ENCODE measurements at places on chromosomes 1 and 21.

DNA sequence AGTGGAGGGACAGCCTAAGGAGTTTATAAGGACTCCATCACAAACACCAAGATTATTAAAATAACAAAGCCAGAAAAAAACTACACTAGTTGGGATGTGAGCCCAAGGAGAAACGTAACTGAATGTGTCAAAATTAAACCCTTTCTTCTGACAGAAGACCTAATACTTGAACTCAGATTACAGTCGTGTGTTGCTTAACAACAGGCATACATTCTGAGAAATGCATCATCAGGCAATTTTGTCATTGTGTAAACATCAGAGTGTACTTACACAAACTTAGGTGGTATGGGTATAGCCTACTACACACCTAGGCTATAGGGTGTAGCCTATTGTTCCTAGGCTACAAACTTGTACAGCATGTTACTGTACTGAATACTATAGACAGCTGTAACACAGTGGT, 23.4 kb downstream of the DSTYK start:
- H3K36me3 ChIP-seq, result no peaks in the 10 kb centered on the region
- no peak overlapping the region for H3K4me3 ChIP-seq
- no peak overlapping the region for H3K27ac ChIP-seq
- peaks cover 2% of the 10 kb centered on the region for H3K27me3 ChIP-seq

GRCh38 chr1:246293366-246294121, 213.5 kb downstream of the SMYD3 start:
- H3K36me3 ChIP-seq, result no peaks in the 10 kb centered on the region

DNA sequence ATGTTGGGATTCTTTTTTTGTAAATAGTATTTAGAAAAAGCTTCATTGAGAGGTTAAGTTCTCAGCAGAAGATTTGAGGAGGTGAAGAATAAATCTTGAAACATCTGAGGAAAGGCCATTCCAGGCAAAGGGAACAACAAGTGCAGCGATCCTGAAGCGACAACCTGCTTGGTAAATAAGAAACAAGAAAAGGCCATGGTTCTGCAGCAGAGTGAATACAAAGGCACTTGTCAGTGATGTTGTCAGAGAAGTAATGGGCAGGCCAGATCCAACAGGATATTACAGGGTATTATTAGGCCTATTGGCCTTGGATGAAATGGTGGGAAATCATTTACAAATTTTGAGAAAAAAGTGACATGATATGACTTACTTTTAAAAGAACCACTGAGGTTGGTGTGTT, 960.0 kb downstream of the PLA2G4A start:
- H3K4me1 ChIP-seq, result no peaks in the 10 kb centered on the region
- H3K36me3 ChIP-seq, result no peaks in the 10 kb centered on the region
- no peaks in the 10 kb centered on the region for H3K27me3 ChIP-seq
- no peak overlapping the region for H3K4me3 ChIP-seq
- DNase-seq, result no peak

DNA sequence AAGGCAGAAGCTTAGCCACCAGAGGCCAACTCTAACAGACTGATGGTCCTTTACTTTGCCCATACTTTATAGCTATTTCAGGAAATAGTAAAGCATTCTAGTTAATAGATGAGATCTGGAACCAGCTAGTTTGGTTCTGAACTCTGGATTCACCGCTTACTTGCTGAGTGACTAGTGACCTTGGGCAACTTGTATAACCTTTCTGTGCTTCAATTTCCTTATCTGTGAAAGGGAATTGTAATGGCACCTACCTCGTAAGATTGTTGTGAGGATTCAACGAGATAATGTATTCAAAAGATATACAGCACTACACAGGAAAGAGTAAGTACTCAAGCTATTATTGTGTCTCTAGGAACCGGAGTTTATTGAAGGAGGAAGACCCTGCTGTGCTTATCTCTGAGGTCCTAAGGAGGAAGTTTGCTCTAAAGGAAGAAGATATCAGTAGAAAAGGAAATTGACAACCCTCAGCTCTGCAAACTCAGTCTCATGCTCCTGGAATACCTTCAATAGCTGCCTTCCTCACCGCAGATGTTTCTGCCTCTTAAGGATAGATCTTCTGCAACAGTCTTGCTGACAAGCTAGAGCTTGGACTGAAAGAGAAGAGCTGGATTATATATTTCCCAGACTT, 11.9 kb downstream of the MTFR1L start:
- peaks cover 64% of the 10 kb centered on the region for H3K4me1 ChIP-seq
- H3K4me3 ChIP-seq, result no peak overlapping the region
- H3K36me3 ChIP-seq, result peaks cover 25% of the 10 kb centered on the region
- no peak for DNase-seq
- H3K27ac ChIP-seq, result peak overlapping the region; percentile 37
- H3K27me3 ChIP-seq, result no peaks in the 10 kb centered on the region

DNA sequence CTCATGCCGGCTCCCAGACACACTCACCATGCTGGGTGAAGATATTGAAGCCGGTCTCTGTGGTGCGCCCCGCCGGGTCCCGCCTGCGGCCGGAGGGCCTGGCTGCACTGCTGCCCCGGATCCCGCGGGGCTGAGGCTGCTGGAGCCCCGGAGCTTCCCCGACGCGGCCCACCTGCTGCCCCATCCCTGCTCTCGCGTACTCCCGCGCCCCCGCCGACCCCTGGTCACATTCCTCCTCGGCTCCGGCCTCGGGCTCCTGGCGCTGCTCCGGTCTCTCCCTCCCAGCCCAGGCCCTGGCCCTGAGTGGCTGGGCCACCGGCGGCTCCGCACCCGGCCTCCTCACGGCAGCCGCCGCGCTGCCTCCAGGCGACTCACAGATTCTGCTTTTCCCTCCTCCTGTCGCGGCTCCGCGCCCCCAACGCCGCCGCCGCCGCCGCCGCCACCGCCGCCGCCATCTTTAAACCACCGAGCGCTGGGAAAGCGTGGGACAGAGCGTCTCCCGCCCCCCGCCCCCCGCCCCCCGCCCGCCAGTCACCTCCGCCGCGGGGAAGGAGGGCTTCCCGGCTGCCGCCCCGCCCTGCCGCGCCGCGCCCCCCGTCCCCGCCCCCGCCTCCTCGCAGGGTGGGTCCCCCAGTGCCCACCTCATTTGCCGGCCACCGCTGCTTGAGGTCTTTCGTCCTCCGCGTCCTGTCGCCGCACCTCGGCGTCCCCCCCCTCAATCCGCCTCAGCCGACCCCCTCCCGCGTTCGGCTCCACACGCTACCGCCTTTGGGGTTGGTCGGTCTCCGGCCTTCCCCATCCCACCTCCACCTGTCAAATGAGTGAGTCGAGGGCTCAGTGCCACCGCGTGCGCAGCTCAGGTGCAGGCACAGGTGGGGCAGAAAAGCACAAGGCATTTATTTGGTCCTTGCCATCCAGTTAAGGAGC, at the start of gene ABL2:
ABL2 (minus strand) TSS at position 464 of the 927 bp plus-strand sequence; CDS start at position 184, 280 bp downstream.
- peak within 1 kb of the TSS; percentile 72 for H3K27ac ChIP-seq
- H3K4me1 ChIP-seq, result peaks cover 8% of the 10 kb centered on the region
- no peaks in the 10 kb centered on the region for H3K27me3 ChIP-seq
- no peaks in the 10 kb centered on the region for H3K36me3 ChIP-seq
- peak; percentile 53 for DNase-seq

DNA sequence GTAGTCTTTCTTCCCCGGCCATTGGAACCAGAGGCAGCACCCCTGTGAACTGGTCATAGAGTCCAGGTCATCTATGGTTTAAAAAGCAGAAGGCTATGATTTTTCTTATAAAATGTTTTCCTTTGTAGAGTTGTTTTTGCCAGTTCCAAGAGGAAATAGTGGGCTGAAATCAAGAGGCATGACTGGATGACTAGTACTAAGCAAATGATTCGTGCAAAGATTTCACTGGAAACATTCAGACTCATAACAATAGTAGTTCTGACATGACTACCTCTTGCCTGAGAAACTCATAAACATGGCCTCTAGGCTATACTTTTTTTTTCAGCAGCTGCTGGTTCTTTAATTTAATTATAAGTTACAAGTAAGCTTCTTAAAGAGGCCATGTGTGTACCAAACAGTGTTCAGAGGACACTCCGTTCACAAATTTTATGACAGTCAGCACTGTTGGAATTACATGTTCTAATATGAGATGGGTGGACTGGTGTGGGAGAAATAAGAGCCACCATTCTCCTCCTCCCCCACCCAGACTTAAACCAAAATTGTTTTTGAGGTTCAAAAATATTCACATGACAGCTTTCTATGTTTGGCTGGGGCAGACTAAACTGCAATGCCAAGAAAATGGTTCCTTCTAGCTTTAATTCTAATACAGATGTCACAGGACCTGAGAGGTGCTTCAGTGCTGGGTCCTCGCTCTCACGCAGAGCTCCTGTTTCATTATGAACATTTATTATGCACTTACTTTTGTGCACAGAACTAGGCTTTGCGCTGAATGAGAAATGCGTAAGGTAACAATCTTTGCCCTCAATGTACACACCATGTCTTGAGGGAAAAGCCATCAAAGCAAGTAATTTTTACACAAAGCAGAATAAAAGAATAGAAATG, 147.5 kb downstream of the ZC3H11B start:
- no peaks in the 10 kb centered on the region for H3K27me3 ChIP-seq
- no peaks in the 10 kb centered on the region for H3K4me1 ChIP-seq
- H3K36me3 ChIP-seq, result no peaks in the 10 kb centered on the region
- no peak overlapping the region for H3K27ac ChIP-seq

DNA sequence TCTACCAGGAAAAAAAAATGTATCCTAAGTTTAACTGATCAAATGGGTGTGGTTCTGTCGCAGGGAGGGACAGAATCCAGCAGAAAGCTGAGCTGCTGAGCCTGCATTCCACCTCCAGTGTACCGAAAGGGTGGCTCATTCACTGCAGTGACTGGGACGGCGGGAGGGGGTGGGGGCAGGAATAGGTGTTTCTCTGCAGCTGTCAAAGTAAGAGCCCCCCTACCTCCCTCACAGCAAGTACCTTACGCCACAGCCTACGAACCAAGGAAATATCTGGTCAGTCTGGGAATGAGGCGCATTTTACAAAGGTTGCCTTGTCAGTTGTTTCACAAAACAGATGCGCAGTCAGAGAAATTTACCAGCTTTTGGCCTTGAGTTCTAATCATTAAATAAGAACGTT, 1.7 kb downstream of the S100B start:
- peaks cover 16% of the 10 kb centered on the region for H3K4me1 ChIP-seq
- no peak for DNase-seq
- H3K27ac ChIP-seq, result no peak overlapping the region
- no peaks in the 10 kb centered on the region for H3K36me3 ChIP-seq

DNA sequence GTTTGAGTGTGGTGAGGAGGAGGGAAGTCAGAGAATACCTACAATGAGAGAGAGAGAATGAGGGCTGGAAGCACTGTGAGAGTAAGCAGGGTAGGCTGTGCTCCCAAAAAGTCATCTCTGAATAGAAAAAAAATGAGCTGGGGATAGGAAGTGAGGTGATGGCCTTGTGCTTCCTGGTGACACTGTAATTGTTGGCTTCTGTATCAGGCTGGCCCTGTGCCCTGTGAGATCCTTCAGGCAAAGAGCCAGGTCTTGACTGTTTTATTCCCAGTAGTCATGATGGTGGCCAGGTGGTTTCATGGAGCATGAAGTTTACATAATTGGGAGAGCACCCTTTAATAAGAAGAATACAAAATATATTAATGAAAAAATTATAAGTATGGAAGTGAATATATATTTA, 20.4 kb upstream of the SPATA6 start:
- H3K27me3 ChIP-seq, result peaks cover 1% of the 10 kb centered on the region
- no peak overlapping the region for H3K4me3 ChIP-seq
- no peaks in the 10 kb centered on the region for H3K36me3 ChIP-seq
- no peak overlapping the region for H3K27ac ChIP-seq
- H3K4me1 ChIP-seq, result peaks cover 4% of the 10 kb centered on the region

DNA sequence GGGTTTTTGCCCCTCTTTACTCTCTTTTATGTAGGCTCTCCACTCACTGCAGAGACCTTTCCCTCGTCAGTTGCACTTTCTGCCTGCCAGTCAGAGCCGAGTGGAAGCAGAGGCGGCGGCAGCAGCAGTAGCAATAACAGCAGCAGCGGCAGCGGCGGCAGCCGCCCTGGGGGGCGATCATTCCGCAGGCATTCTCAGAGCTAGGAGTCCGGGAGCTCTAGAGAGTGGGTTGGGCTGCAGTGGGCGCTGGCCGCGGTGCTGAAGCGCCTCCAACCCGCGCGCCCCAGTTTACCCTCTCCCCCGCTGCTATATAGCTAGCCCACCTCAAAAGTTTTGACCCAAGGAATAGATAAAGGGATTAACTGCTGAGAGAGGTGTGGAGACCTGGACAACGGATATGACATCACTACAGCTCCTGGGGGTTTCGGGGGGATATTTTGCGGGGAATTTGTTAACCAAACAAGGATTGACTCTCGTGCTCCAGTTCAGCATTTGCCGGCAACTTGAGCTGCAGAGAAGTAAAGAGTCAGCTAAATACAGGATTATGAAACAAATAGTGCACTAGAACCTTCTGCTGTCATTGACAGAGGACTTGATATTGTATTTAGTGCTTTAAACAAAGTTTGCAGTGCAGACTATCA, at the start of gene OLFM3:
OLFM3 (minus strand) TSS at position 102 of the 641 bp plus-strand sequence.
- H3K27ac ChIP-seq, result no peak within 1 kb of the TSS
- H3K4me3 ChIP-seq, result peak within 1 kb of the TSS; percentile 86
- H3K36me3 ChIP-seq, result no peaks in the 10 kb centered on the region

GRCh38 chr21:42456457-42456856, 39.6 kb downstream of the RSPH1 start:
- peaks cover 25% of the 10 kb centered on the region for H3K4me1 ChIP-seq
- H3K27me3 ChIP-seq, result peaks cover 4% of the 10 kb centered on the region
- DNase-seq, result no peak
- H3K4me3 ChIP-seq, result no peak overlapping the region
- no peaks in the 10 kb centered on the region for H3K36me3 ChIP-seq

DNA sequence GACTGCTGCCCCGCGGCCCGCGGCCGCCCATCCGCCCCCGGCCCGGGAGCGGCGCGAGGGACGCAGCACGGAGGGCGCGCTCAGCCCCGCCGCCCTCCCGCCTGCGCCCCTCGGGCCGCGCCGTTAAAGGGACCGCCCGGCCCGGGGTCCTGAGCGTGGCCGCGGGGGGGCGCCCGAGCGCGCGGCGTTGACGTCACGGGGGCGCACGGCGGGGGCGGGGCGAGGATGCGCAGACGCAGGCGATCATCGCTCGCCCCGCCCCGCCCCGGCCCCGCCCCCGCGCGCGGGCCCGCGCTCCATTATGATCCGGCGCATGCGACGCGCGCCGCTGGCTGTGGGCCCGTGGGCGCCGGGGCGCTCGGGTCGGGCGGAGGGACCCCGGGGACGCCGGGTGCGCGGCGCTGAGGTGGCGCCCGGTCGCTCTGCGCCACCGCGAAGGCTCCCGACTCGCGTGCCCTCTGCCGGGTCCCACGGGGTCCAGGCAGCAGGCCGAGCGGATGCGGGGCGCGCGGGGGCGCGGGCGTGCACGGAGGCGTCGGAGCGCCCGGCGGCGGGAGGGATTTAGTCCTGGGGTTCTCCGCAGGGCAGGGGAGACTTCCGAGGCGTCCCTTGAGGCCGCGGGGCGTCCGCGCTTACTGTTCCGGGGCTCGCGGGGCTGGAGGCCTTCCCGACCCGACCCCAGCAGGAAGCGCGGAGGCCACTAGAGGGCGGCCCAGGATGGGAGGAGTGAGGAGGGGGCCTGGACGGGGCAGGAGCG, at the start of gene DVL1:
DVL1 (minus strand) TSS at position 163 of the 757 bp plus-strand sequence. CDS start 353 bp downstream, outside the sequence.
- DNase-seq, result peak; percentile 82
- no peak within 1 kb of the TSS for H3K27ac ChIP-seq
- peak within 1 kb of the TSS; percentile 84 for H3K4me3 ChIP-seq
- H3K4me1 ChIP-seq, result peaks cover 4% of the 10 kb centered on the region

- peaks cover 36% of the 10 kb centered on the region for H3K36me3 ChIP-seq
- peaks cover 22% of the 10 kb centered on the region for H3K4me1 ChIP-seq
- no peak overlapping the region for H3K4me3 ChIP-seq
- H3K27ac ChIP-seq, result no peak overlapping the region
Observed at GRCh38 chr1:93659822-93660503, 21.7 kb downstream of the BCAR3 start.

- peaks cover 22% of the 10 kb centered on the region for H3K27me3 ChIP-seq
- H3K36me3 ChIP-seq, result peaks cover 14% of the 10 kb centered on the region
- H3K4me3 ChIP-seq, result peak overlapping the region; percentile 37
- peaks cover 25% of the 10 kb centered on the region for H3K4me1 ChIP-seq
Observed at GRCh38 chr21:42655796-42656770, 2.7 kb downstream of the PDE9A start.

- H3K4me3 ChIP-seq, result no peak overlapping the region
- peaks cover 59% of the 10 kb centered on the region for H3K4me1 ChIP-seq
- DNase-seq, result no peak
- H3K27me3 ChIP-seq, result peaks cover 1% of the 10 kb centered on the region
- H3K27ac ChIP-seq, result no peak overlapping the region
Observed at GRCh38 chr1:231927431-231927830, 300.8 kb downstream of the DISC1 start.

All from endothelial cell (in vitro differentiated cells).